NCI-H345 (cell line): ENCODE measurements at places on chromosomes 4 and X.

DNA sequence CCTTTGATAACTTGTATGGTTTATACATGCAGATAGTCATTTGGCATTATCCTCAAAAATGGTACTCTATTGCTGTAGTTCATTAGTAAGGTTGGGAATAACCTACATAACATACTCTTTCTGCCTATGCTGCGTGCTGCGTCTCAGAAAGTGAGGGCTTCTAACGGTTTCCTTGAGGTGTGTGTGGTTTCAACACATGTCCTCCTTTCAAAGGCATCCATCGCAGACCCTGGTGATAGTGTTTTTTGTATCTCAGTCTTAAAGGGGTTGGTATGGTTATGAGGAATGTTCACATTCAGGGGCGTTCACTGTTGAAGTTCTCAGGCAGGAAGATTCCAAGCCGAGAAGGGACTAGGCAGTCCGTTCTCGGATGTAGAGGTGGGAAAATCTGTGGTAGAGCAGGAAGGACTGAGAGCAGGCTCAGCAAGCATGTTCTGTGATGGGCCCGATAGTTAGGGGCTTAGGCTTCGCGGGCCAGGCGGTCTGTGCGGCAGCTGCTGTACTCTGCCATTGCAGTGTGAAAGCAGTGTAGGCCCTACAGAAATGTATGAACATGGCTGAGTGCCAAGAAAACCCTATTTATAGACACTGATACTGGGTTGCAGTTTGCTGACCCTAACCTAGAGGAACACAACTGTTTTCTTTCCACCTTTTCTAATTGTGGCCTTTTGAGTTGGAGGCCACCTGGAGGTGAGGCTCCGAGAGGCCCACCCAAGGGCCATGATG, 123.2 kb downstream of the GPR143 start:
- no peak for DNase-seq

- DNase-seq = no peak
Observed at GRCh38 chrX:3159995-3160720, 118.9 kb downstream of the ARSF start.

DNA sequence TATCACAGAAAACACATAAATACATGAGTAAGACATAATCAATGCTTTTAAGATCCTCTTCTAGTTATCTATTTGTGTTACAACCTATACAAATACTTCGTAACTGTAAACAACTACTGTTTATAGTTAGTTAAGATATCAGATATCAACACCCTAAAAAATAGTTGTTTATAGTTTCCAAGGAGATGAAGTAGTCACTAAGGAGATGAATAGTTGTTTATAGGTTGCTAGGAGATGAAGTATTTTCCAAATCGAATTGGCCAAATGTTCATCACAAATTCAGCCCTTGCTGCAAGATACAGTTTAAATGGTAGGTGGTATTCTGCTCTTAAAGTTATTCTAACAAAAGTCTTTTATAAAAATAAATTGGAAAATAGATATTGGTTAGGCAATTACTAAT, 618.2 kb upstream of the PCDH10 start:
- peak; percentile 13 for DNase-seq

GRCh38 chr4:103092245-103092644, 7.4 kb downstream of the BDH2 start:
- DNase-seq = no peak

- no peak for DNase-seq
Observed at GRCh38 chr4:176533159-176533558, 213.4 kb downstream of the SPCS3 start.

DNA sequence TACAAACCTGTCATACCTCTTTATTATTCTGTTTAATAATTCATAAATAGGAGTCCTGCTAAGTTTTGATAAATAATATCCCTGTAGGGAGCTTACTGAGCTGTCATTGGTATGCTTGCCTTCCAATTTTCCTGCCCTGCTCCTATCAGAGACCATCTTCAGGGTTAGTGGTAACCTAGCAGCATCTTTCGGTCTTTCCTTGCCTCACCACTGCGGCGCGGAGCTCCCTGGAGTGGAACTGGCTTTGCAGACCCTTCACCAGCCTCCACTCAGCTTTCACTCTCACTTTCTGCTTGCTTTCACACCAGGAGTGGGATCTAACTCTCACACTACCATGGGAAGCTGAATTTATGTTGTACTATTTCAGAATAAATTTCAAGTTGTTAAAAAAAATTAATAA, 481.7 kb upstream of the ATOH1 start:
- no peak for DNase-seq
